ENCODE measurements at places on chromosomes 5 and 9. TPM values are rescaled to one million over a fixed set of nuclear protein-coding genes. Genes with fewer than 3 reads are reported as not detected.

The PCDHGA10 gene
- total RNA-seq, result 5.1 TPM

The FOXD4L6 gene
- total RNA-seq, result not detected

The STING1 gene
- 90.9 TPM for total RNA-seq

The CDKN2B-AS1 gene
- not detected for total RNA-seq

The NMUR2 gene
- total RNA-seq, result not detected

The CTSL gene
- total RNA-seq, result 144 TPM

The GPR151 gene
- not detected for total RNA-seq

The SGTB gene
- total RNA-seq, result 9.8 TPM

The LECT2 gene
- not detected for total RNA-seq

The CCDC180 gene
- 2.9 TPM for total RNA-seq

The GNA14 gene
- 5.2 TPM for total RNA-seq

The MYMK gene
- not detected for total RNA-seq

The PCSK1 gene
- 1.4 TPM for total RNA-seq

The CFAP77 gene
- 6.5 TPM for total RNA-seq

The SPATA31A3 gene
- not detected for total RNA-seq

The PCDHB12 gene
- 3.3 TPM for total RNA-seq

The IFNK gene
- not detected for total RNA-seq

The SMC2 gene
- 13.7 TPM for total RNA-seq

The ARHGEF37 gene
- total RNA-seq, result 25.7 TPM

The DCP2 gene
- total RNA-seq, result 26.7 TPM

The TRPM6 gene
- 0.76 TPM for total RNA-seq

The CD72 gene
- total RNA-seq, result 0.58 TPM

The SMU1 gene
- total RNA-seq, result 16.6 TPM

The PCDHA9 gene
- not detected for total RNA-seq

The NME5 gene
- 6.6 TPM for total RNA-seq

The AQP3 gene
- total RNA-seq, result 15.9 TPM

The INSYN2B gene
- 0.14 TPM for total RNA-seq

The LCN10 gene
- total RNA-seq, result 4.5 TPM

The PCSK5 gene
- total RNA-seq, result 5.6 TPM

The JADE2 gene
- total RNA-seq, result 49.7 TPM

The SPAAR gene
- total RNA-seq, result 3.7 TPM

The SLC34A1 gene
- not detected for total RNA-seq

The KCNV2 gene
- not detected for total RNA-seq

The FST gene
- 2.3 TPM for total RNA-seq

The CBY3 gene
- not detected for total RNA-seq

The PDGFRB gene
- 49.3 TPM for total RNA-seq

The THG1L gene
- 6.3 TPM for total RNA-seq

The AK8 gene
- total RNA-seq, result 0.33 TPM

The S1PR3 gene
- total RNA-seq, result 38.6 TPM

The GDF9 gene
- total RNA-seq, result 0.14 TPM

The SPATA31C1 gene
- not detected for total RNA-seq

The SNX2 gene
- 46.6 TPM for total RNA-seq

The DDX4 gene
- not detected for total RNA-seq

The ST8SIA4 gene
- 5.9 TPM for total RNA-seq

The COL27A1 gene
- 8.4 TPM for total RNA-seq

The NUTM2F gene
- not detected for total RNA-seq

The PRLR gene
- total RNA-seq, result 0.88 TPM

The BNIP1 gene
- total RNA-seq, result 10.6 TPM

The PPP1R26 gene
- 15.7 TPM for total RNA-seq

The SLC6A19 gene
- not detected for total RNA-seq

The HTR1A gene
- total RNA-seq, result not detected

The DNAJC21 gene
- total RNA-seq, result 57.2 TPM

The ANXA2R gene
- total RNA-seq, result 1.6 TPM

The NR2F1 gene
- total RNA-seq, result 59.2 TPM

The RLN2 gene
- total RNA-seq, result 0.77 TPM

All from right cardiac atrium (tissue), 5 donors.